ENCODE measurements at places on chromosomes 12 and 14.

- DNase-seq: no peak
Measured at GRCh38 chr12:101655393-101655792, 42.0 kb upstream of the CHPT1 start.

DNA sequence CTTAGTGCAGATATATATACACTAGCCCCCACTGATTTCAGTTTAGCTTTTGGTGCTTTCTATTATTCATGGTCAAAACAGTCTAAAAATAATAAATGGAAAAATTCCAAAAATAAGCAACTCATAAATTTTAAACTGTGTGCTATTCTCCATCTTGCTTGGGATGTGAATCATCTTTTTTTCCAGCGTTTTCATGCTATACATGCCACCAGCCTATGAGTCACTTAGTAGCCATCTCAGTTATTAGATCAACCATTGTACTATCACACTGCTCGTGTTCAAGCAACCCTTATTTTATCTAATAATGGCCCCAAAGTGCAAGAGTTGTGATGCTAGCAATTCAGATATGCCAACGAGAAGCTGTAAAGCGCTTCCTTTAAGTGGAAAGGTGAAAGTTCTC, 73.9 kb upstream of the KRR1 start:
- peak; percentile 44 for DNase-seq

- DNase-seq: peak; percentile 21
Measured at GRCh38 chr14:90536511-90537191, 139.8 kb downstream of the CALM1 start.

- DNase-seq: peak; percentile 80
Measured at GRCh38 chr14:25090716-25091454, 40.9 kb upstream of the STXBP6 start.

- peak; percentile 69 for DNase-seq
Measured at GRCh38 chr12:27207615-27208413, 36.3 kb upstream of the STK38L start.

DNA sequence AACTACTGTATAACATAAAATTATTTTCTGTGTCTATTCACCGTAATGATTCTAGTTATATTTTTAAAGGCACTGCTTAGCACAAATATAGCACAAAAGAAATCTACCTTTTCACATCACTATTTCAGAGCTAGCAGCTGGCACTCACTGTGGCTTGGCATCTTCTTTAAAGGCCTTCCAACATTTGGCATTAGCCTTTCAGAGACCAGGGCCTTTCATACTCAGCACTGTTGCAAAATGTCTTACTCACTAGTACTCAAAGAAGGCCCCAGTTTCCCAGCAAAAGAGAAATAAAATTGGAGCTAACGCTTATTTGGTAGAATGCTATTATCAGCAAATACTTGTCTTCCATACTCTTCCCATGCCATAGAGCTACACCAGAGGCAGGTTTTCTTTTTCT, 238.4 kb downstream of the MED13L start:
- DNase-seq: no peak

DNA sequence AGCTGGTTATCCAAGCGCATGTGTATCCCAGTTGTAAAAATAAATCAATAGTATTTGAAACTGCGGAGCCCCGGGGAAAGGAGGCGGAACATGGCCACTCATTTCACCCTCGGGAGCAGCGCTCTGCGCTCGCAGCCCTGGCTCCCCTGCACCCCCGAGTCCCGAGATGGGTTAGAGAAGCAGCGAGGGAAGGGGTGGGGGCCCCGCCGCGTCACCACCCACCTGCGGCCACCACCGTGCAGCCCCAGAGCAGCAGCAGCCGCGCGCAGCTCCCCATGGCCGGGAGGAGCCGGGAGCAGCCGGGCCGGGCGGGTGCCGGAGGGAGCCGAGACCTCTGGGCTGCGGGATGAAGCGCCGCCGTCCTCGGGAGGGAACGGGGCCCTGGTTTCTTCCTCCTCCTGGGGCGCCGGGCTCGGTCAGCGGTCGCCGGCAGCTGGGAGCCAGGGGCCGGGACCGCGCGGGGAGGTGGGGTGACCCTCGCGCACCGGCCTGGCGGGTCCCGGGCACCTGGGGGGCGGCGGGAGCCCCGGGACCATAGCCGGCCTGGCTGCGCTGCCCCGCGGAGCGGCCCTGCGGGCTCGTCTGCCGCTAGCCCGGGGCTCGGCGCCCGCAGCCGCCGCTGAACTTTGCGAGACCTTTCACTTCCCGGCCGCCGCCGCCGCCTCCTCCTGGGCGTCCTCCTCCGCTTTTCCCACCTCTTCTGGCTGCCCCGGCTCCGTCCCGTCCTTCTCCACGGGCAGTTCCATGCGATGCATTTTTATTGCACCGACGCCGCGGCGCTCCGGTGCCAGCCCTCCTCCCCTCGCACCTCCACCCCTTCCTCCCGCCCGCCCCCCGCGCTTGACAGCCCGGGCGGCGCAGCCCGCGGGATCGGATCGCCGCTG, at the start of gene NTN4:
TSS of gene NTN4 (minus strand) at position 732 of the 884 bp plus-strand sequence. CDS start at position 277, 455 bp downstream.
- no peak for DNase-seq

GRCh38 chr12:123047289-123047688, 66.8 kb downstream of the ARL6IP4 start:
- DNase-seq: no peak

GRCh38 chr14:69980457-69981425, 101.5 kb downstream of the SMOC1 start:
- no peak for DNase-seq

DNA sequence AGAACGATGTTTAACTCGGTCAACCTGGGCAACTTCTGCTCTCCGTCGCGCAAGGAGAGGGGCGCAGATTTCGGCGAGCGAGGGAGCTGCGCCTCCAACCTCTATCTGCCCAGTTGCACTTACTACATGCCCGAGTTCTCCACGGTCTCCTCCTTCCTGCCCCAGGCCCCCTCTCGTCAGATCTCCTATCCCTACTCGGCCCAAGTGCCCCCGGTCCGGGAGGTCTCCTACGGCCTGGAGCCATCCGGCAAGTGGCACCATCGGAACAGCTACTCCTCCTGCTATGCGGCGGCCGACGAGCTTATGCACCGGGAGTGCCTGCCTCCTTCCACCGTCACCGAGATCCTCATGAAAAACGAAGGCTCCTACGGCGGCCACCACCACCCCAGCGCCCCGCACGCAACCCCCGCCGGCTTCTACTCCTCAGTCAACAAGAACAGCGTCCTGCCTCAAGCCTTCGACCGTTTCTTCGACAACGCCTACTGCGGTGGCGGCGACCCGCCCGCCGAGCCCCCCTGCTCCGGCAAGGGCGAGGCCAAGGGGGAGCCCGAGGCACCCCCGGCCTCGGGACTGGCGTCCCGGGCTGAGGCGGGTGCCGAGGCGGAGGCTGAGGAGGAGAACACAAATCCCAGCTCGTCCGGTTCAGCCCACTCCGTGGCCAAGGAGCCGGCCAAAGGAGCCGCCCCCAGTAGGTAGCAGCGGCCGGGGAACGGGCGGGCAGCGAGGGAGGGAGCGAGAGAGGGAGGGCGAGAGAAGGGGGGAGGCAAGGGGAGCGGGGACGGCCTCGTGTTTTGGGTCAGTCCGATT, 513 bp downstream of the HOXC11 start:
- DNase-seq: peak; percentile 43

DNA sequence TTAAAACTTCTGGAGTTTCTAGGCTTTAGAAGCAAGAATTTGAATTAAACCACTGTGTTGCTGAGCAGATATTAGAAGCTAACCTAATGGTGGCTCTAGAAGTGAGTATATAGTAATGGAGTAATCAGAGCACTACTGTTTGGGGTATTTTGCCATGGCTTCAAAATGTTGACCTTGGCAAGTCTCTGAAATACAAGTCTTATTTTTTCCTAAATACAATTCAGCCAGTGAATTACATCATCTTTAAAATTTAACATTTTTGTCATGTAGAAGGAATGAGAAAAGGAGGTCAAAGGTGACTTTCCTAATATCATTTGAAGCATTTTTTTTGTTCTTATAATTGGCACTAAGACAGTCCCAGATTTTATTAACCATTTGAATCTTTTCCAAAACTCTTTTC, 25.2 kb downstream of the PMCH start:
- DNase-seq: no peak

DNA sequence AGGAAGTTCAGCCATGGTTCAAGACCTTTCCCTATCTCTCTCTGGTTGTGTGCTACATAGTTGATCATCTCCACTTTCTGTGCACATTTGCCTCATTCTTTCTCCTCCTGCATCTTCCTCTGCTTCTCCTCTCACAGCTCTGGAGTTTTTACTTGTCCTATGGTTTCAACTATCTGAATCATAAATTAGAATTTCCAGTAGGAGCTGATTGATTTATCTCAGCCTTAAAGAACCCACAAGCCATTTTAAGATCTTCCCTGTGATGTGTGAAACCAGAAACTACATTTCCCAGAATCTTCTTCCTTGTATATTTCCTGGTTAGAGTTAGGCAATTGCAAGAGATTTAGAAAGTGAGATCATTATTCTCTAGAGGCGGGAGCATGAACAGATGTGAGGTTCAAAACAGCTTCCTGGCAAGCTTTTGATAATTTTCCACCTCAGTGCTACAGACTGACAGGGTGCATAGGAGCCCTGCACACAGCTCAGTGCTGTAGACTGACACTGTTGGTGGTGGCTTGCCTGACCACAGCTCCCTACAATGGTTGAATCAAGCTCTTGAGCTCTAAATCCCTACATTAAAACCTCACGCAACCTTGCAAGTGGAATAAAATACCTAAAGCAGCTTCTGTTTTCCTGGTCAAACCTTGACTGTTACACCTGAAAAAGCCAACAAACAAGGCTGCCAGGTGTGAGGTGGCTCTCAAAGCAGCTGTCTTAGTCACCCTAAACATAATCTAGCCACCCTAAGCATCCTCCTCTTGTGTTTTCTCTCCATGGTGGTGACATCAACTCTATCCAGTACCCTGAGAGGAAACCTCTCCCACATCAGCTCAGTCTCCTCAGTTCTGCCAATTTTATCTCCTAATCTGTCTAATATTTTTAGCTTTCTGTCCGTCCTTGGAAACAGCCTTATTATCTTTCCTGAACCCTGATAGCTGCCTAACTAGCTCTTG, 21.5 kb upstream of the IFNG start:
- no peak for DNase-seq

DNA sequence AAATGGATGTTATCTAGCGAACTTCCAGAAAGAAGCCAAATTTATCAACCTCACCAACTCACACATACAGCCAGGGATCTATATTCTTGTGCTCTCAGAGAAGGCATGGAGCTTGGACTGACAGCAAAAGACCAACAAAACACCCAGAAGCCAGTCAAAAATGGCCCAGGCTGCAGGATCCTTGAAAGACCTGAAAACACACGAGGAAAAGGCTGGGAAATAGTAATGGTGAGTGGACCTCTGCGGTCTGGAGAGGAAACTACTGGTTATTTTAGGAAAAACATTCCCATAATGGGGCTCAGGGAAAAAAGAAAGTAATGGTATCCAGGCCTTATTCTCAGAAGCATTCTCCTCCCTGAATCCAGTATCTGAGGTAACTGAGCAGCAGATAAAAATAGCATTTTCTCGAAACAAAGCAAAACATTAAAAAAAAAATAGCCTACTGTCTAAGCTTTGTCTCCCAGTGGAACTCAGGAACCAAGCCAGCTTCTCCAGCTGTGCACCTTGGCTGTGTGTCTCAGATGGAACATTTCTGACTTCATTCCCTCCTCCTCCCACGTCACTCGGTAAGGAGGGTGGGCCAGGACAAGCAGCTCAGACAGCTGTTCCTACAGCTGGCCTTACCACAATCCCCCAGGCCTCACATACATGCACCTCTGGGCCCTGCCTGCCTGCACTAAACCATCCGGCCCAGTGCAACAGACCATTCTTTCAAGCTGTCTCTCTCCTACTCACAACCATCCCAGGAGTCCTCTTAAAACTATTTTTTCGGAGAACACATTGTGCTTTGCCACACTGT, 249.9 kb downstream of the DAD1 start:
- DNase-seq: no peak

- peak; percentile 37 for DNase-seq
Measured at GRCh38 chr14:65566820-65567522, 154.4 kb downstream of the FUT8 start.

- DNase-seq: peak; percentile 36
Measured at GRCh38 chr14:79011091-79011919, 841.1 kb downstream of the NRXN3 start.

- DNase-seq: no peak
Measured at GRCh38 chr12:92471551-92471950, 231.2 kb upstream of the PLEKHG7 start.

- no peak for DNase-seq
Measured at GRCh38 chr12:131422744-131423143, 288.1 kb upstream of the SFSWAP start.

- DNase-seq: no peak
Measured at GRCh38 chr12:51021694-51022093, 4.5 kb downstream of the SLC11A2 start.

- DNase-seq: no peak
Measured at GRCh38 chr12:80400571-80400991, 43.5 kb upstream of the PTPRQ start.

DNA sequence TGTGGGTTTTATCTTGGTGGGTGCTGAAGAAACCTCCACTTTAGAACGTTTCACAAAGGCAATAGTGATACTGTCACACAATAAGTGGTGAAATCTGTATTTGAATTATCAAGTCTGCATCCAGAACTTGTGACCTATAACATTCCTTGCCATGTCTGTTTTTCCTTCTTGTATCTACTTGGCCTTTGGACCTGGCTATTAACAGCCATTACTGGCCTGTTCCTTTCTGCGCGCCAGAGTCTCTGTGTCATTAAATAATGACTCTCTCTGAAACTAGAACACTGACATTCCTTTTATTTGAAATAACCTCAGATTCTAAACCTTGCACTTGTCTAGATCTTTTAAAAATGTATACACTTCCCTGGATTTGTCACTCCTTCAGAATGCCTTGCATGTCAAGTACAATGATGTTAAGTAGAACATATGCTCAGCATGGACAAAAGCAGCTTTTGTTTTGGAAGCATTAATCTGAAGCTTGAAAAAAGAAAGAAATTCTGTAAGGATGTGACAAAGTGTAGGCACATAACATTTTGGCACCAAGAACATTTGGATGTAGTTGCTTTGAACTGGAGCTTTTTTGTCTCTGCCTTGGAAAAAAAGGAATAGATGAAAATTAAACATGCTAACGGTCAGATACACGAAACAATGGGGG, 95.5 kb upstream of the RPL10L start:
- no peak for DNase-seq

- DNase-seq: peak; percentile 65
Measured at GRCh38 chr12:98595243-98595988, 1.9 kb downstream of the SLC25A3 start.

- DNase-seq: no peak
Measured at GRCh38 chr12:9736936-9737705, 4.2 kb upstream of the CLECL1 start.

- peak; percentile 71 for DNase-seq
Measured at GRCh38 chr14:58199726-58200479, at the start of gene ACTR10. Gene ACTR10, plus strand, starts transcription at chr14:58200149. Its CDS starts 69 bp downstream, at chr14:58200218.

- no peak for DNase-seq
Measured at GRCh38 chr12:96919510-96920210, 12.6 kb downstream of the NEDD1 start.

- no peak for DNase-seq
Measured at GRCh38 chr12:6356374-6356820, 14.5 kb upstream of the TNFRSF1A start.

Measured in kidney glomerular epithelial cell (primary cell).